Anterior cingulate cortex (tissue), 58 donors: ENCODE measurements at places on chromosomes 6 and 20.

GRCh38 chr6:129844118-129844891, 16.8 kb downstream of the TMEM244 start:
- DNase-seq, result no peak

- no peak for DNase-seq
These were observed 18.6 kb upstream of the SLCO4A1 start for GRCh38 chr20:62623488-62624324.

DNA sequence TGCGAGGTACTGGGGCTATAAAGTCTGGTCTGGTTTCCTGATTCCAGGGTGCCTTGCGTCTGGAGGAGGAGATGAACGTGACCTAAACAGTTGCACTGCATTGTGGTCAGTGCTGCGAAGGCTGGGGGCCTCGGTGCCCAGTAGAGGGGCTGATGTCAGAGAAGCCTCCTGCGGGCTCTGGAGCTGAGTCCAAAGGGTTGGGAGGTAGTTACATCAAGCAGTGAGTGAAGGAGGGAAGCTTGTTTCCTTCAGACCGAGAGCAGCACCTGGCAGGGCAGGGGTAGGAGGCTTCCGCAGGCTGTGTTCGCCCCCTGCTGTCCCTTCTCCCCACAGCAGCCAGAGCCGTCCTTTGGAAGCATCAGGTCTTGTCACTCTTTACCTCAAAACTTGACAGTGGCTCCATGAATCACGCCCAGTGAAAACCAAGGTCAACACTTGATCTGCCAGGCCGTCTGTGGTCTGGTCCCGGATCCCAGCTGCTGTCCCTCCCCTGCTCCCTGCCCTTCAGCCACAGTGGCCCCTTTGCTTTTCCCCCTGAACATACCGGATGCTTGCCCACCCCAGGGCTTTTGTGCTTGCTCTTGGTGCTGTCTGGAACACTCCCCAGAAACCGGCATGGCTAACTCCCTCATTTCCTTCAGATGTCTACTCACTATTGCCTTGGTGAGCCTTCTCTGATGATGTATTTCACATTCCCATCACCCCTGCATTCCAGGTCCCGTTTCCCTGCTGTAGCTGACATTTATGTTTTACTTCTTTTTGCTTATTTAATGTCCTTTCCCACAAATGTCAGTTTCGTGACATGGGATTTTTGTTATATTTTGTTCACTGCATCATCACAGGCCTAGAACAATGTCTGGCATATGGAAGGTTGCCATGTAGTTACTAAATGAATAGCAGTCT, 7.0 kb downstream of the DYNLRB1 start:
- peak; percentile 30 for DNase-seq

DNA sequence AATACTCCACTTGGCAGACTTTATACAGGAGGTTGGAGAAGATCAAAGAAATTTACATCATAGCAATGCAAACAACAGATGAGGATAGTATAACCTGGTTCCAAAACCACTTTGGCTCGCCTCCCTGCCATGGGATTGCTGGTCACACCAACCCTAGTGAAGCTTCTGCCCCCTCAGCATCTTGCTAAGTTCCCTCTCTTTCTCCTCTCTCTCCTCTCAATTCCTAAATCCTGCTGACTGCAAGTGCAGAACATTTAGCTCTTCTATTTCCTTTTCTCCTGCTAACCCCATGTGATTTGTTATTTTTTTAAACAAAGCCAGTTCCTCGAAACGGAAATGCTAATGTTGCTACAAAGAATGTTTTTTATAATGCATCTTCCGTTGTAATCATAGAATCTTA, 50.3 kb upstream of the LY86 start:
- no peak for DNase-seq

GRCh38 chr6:161463071-161463470, 189.2 kb upstream of the AGPAT4 start:
- DNase-seq, result no peak

DNA sequence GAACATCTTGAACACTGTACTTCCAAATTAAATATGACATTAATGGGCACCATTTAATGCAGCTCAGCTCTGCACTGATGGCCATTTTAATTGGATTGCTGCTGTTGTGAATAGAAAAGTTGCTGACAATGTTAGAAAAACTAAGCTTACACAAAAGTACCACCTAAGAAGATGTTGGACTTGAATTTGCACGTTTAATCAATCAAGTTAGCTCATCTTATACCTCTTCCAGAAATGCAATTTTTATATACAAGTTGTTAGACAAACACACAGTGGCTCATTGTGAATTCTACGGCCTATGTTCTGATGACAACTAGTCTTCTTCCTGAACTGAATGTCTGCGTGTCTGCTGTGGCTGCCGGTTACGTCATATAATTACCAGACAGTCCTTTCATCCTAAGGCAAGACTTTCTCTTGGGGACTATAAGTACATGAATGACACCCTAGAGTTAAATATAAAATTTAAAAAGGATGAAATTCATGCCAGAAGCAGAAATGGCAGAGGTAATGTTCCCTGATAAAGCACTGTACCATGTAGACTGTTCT, 330.2 kb downstream of the EPM2A start:
- no peak for DNase-seq

DNA sequence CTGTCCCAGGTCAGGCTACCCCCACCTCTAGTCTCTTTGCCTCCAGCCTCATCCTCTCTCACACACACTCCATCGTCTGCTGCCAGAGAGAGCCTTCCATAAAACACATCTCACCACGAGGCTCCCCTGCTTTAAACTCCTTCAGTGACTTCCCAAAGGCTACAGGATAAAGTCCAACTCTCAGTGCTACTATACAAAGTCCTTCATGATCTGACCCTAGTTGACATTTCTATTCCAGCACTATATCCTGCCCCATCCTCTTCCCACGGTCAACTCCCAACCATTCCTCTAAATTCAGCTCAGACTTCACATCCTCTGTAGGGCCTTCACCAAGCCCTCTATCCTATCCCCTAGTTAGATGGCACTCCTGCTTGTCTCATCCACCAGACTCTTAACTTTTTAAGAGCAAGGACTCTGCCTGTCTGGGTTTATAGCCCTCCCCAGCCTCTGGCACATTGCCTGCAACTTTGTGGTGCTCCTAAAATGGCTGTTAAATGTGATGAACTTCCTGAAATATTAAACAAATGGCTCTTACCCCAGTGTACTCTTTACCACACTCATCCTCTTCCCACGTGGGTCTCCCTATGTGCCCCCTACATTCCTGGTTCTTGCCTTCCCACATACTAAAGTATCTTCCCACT, 36.1 kb downstream of the KIF16B start:
- no peak for DNase-seq

DNA sequence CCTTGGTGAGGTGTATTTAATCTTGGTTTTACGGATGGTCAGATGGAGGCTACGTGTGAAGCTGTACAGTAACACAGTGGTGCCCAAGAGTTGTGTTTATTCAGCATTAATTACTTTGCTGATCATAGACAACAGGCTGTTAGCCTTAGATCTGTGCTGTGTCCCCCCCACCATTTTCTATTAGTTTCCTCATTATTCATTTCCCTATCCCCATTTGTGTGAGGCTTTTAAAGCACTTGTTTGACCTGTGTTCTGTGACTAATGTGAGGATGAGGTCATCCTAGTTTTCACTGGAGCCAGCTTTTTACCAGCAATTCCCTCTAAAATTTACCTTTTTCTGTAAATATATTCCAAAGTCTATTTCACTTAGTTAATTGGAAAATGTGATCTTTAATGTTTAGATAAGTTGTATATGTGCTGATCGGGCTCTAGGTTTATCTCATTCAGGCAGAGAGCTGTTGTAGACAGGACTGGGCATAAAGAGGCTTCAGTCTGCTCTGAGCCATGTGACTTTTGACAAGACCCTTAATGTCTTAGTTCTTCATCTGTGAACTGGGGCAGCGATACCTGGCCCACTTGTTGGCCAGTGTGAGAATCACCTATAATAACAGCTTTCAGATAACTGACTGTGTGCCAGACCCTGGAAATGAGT, 8.4 kb downstream of the MAPRE1 start:
- no peak for DNase-seq

- no peak for DNase-seq
These were observed 472.7 kb downstream of the PKHD1 start for GRCh38 chr6:51614725-51615124.

DNA sequence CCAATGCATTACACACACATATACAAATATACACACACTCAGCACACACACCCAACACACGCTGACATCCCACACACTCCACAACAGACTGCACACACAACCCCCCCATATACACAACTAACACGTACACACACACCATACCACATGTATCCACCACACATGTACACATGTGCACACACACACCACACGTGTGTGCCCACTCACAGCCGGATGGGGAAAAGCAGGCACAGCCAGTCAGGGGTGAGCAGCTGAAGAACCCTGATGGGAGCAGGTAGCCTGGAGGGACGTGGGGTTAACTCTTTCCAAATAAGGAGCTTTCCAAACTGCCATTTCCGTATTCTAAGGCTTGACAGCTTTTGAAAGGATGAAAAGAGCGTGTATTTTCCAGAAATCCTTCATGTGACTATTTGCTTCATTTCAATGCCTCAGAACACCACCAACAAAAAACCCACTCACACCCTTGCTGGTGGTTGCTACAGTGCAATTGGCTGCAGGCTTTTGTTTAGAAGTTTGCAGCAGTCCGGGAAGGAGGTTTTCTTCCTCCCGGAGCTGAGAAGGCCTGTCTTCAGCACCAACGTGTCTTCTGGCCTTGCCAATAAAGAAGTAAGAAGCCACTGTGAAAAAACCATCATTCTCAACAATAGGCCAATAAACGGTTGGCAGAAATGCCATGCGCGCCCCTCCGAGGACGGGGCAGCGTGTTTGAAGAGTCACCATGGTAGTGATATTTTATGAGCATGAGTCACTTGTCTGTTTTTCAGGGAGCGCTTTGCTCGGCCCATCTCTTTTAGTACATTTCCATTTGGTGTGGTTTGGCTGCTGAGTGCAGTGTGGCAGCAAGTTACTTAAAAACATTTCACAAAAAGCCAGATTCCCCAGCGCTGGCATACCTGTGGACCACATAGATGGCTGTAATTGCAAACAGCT, 131.3 kb upstream of the GMDS start:
- no peak for DNase-seq

- DNase-seq, result no peak
These were observed 819.3 kb downstream of the FRK start for GRCh38 chr6:115241373-115241772.

DNA sequence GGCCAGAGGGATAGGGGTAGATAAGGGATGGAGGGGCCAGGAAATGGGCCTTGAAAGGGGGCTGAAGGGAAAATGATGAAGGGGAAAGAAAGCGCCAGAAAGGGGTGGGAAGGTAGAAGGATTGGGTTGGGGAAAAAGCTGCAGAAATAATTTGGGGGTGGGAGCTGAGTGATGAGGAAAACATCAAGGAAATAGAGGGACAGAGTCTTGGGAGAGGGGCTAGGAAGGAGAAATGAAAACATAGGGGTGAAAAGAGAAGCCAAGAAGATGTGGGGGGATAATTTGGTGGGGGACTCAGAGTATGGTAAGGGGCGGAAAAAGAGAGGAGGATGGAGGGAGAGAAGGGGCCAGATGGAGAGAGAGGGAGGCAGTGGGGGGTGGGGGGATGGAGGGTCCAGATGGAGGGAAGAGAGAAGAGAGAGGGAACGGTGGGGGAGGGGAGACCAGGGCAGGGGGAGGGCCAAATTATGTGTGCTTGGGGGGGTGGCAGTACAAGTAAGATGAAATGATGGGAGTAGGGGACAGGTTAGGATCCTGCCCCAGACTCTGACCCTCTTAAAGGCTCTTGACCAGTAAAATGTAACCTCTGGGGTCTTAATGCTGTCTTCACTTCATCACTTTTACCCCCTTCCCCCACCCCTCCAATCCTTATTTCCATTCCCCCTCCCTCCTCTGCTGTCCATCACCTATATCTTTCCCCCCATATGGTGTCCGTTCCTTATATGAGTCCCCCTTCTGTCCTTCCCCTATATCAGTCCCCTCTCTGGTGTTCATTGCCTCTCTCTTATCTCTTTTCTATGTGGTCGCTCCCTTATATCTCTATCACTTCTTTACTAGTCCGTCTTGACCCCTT, 852 bp downstream of the SYNGAP1 start:
- no peak for DNase-seq

GRCh38 chr6:109507490-109508072, 24.6 kb upstream of the ZBTB24 start:
- no peak for DNase-seq
